CD4-positive, alpha-beta T cell treated with Interleukin-15 for 1 hour (primary cell): ENCODE measurements at places on chromosomes 7 and 10.
A peak's percentile ranks its signal among the peaks of the same experiment; 100 is the strongest.

- no peak for DNase-seq
These were observed 11.7 kb upstream of the ARPC1B start for GRCh38 chr7:99362801-99363200.

DNA sequence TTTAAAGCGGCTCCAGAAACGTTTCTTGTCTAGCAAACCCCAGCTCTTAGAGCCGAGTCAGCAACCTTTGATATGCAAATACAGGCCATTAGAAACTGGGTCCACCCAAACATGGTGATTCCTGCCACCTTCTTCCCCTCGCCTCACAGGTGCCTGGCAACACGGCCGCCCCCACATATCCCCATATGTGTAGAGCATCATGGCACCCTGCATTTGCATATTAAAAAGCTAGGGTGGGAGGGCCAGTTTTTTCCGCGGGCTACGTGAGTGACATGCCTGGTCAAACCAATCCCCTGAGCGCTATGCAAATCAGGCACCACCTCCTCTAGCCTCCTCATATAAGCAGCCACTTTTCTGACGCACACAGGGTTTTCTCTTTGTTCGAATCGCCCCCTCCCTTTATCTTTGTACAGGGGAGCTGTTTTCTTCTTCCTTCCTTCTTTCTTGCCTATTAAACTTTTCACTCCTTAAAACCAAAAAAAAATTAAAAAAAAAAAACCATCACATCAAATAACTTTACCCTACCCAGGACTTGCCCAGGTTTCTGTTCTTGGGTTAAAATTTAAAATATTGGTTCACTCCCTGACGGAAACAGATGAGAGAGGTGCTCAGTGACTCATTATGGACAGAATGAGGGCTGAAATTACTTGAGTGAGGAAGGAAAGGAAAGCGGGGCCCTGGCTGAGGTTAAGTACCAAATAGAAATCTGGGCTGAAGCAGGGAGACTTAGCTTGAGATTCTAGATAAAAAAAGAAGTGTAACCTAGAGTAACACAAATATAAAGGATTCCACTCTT, 59.8 kb downstream of the COA1 start:
- peak; percentile 84 for DNase-seq

- DNase-seq = no peak
These were observed 24.3 kb downstream of the PTPN12 start for GRCh38 chr7:77561352-77561751.

DNA sequence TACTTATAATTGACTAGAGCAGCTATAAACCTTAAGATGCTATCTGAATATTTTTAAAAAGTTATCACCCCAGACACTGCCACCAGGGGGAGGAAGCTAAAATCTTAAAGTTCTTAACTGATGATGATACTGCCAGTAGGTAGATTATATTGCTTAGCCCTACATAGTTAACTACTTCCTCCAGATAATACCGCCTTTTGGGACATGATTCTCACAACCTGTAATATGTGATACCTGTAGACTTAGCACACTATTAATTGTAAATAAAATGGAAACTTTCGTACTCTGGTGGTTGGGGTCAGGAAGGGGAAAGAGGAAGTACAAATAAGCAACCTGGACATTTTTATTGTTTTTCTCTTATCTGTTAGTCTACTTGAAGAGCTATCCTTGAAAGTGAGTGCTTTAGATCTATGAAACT, 268.9 kb downstream of the ADK start:
- DNase-seq = no peak

- DNase-seq = no peak
These were observed 47.1 kb upstream of the DYNC1I1 start for GRCh38 chr7:95725205-95725604.

GRCh38 chr7:13991791-13992595, 2.5 kb upstream of the ETV1 start:
- DNase-seq = no peak

- DNase-seq = no peak
These were observed 1091.1 kb downstream of the LRMDA start for GRCh38 chr10:76522547-76522946.

GRCh38 chr7:23811540-23811939, 101.5 kb downstream of the STK31 start:
- DNase-seq = no peak

DNA sequence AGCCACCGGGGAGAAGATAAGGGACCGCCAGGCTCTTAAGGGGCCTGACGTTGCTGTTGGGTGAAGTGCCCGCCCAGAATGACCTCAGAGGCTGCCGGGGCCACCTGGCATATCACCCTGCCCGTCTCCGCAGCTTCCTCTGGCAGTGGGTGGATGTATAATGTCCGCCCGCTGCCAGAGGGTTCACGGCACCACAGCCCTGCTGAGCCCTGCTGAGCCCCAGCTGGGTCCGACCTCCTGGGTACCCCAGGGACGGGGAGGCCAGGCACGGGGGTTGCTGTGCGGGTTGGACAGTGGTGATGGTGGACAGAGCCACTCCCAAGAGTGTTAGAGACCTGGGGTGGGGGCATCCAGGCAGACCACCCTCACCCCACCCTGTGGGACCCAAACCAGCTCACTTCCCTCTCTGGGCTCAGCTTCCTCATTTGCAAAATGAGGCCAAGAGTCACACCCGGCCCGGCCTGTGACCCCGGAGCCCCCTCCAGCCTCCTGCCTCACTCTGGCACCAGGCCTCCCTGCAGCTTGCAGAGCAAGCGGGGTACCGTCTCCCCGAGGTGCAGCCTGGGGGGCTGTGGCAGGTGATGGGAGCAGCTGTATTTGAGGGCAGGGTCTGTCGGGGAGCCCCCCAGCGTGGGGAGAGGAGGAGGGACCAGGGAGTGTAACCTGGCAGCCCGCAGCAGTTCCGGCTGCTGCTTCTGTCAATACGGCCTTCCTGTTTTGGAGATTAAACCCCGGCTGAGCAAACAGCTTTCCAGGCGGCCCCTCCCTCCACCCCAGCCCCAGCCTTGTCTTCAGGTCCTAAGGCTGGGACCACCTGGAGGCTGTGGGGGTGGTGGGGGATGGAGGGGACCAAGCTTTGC, 8.4 kb upstream of the LFNG start:
- DNase-seq = peak; percentile 87

DNA sequence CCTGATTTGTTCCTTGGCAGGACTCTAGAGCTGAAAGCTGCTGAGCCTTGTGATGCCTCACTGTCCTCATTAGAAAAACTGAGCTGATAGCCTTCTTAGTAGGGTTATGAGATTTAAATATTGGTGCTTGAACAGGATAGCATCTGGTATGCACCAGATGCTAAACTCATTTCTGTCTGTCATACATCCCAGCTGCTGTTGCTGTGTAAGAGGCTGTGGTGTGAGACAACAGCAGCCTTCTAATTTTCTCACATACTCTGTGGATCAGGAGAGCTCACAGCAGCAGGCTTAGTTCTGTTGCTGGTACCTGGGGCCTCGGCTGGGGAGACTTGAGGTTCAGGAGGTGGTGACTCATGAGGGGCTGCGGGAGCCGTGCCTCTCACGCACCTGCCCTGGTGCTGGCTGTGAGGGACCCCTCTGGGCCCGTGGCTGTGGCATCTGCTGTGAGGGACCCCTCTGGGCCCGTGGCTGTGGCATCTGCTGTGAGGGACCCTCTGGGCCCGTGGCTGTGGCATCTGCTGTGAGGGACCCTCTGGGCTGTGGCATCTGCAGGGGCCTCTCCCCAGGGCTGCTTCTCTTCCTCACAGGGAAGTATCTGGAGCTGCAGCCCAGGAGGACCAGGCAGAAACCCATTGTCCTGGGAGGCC, 12.5 kb downstream of the DYNC2I1 start:
- no peak for DNase-seq

DNA sequence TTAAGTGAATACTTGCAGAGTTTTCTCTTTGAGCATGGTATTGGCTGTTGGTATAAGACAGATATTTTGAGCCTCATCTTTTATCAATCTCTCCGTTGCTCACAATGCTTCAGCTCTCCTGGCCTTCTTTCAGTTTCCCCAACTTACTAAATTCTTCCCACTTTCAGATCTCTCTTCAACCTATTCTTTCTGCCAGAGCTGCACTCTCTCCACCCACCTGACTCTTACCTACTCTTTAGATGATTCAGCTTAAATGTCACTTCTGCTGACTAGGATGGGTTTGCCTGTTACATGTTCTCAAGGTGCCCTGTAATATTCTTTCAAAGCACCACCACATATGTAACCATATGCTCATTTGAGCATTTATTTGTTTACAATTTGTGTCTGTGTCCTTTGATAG, 1.6 kb downstream of the EXOSC1 start:
- no peak for DNase-seq
